ENCODE measurements at places on chromosomes 7 and 10.

DNA sequence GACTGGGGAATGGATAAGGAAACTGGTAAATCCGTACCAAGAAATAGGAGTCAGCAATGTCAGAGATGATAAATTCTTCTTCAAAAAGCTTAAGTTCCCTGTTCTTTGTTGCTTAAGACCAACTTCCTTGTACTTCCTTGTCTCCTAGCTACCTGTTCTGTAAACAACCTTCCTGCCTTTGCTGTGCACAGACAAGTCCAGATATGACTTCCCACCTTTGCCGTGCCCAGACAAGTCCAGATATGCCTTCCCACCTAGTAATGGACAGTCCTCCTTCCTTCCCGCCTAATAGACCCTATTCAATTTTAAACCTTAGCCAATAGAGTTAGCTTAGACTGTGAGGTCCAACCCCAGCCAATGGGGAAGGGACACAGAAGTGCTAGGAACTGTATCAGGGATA is 2.5 kb upstream of the ZNF33A start:
- no peak for DNase-seq

GRCh38 chr7:1055491-1055955 is 11.2 kb downstream of the GPR146 start:
- no peak for DNase-seq

DNA sequence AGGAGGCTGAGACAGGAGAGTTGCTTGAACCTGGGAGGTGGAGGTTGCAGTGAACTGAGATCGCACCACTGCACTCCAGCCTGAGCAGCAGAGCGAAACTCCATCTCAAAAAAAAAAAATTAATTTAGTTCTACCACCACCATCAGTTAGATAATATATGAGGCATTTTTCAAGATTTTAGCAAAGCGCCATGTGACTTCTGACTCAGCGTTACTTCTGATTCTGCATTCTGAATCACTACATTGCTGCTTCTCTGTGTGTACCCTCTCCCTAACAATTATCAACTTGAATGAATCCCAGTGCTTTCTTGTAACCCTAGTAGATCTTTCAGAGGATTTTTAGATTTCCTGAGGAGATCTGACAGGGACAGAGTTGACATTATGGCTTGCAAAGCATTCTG is 176.8 kb upstream of the SORCS1 start:
- no peak for DNase-seq

DNA sequence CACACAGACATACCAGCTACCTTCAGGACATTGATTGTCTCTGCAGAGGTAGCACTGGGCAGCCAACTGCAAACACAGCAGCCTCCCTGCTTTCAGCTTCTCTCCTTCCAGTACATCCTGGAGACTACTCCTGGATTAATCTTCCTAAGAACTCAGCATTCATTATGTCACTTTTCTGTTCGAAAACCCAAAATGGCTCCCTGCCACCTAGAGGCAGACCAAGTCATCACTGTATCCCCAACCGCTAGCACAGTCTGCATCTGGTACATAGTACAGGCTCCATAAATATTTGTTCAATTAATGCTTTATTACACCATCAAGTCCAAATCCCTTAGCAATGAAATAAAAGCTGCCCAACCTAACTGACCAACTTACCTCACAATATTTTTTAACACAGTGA is 5.0 kb upstream of the SEC31B start:
- DNase-seq: no peak

GRCh38 chr10:73789659-73790055 is 4.3 kb downstream of the ZSWIM8 start:
- DNase-seq: no peak

GRCh38 chr7:1197997-1198625 is 34.6 kb upstream of the UNCX start:
- no peak for DNase-seq

DNA sequence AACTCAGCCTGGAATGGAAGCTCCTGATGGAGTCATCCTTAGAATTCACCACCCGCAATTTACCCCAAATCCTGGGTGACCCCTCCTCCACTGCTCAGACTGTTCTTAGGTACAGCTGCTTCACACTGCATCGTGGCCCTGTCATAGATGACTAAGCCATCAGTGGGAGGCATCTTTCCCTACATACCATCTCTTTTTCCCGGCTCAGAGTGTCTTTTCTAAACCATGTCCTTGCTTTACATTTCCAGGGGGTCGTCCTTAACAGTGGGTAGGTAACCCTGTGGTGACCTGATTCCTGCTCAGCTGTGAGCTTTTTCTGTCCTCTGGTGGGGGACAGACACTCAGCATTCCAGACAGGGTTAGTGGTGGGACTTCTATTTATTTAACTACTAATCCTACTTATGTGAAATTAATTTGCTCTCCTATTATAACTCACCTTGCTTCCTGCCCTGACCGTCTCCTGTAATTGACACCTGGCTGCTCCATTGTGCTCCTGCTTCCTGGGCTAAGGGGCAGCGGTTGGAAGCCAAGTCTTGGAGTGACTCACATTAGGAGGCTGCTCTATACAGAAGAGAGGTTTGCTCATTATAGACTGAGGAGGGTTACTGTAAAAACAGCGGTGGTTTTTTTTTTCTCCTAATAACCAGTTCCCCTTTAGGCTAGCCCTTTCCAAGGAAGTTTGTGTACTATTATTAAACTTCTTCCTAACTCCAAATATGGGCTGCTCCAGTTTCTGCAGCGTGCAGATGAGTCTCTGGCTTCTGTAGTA is 40.6 kb downstream of the PYROXD2 start:
- no peak for DNase-seq

DNA sequence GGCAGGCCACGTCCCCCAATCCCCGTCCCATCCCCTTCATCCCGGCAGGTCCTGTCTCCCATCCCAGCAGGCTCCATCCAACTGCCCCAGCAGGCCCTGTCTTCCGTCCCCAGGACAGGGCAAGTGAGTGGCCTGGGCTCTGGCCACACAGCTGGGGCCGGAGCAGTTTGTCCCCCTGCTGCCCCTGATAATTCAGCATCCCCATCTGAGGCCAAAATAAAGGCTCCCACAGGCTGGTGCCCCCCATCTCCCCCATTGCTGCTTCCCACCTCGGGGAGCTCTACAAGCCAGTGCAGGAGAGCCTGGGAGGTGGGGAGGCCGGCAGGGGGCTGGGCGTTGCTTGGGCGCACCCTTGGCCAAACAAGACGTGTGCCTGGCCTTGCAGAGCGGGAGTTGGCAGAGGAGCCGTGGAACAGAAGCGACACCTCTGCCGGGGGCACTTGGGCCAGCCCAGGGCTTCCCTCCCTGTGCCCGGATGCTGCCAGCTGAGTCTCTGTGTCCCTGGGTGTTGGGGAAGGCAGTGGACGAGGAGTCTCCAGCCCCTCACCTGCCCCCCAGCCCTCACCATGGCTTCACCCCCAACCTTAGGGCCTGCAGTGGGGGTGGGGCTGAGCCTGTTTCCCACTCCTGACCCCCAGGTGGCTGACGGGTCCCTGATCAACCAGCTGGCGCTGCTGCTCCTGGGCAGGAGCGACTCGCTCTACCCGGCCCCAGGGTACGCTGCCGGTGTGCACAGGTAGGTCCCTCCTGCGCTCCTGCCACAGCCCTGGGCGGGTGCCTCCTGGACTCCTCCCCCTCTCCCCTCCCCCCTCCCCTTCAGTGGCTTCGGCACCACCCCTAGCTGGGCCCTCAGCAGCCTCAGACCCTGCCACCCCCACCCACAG is 14.0 kb downstream of the AP5Z1 start:
- DNase-seq: no peak

DNA sequence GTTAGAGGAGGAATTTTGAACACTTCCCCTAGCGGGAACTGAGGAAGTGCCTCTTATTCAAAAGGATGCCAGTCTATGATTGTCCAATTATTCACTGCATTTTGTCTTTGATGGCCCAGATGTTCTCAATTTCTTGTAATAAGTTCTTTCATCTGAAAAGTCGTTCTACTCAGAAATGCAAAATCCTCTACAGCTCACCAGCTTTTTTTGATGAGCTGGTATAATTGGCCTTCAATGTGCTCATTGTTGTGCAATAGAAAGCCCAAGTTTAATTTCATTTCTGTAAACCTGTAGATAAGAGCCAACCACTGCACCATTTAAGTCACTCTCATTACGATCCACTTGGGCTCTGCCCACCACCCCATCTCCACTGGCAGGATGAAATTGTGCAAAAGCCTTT is 978.7 kb upstream of the AUTS2 start:
- no peak for DNase-seq

GRCh38 chr7:495761-496321 is 23.8 kb downstream of the PDGFA start:
- no peak for DNase-seq

DNA sequence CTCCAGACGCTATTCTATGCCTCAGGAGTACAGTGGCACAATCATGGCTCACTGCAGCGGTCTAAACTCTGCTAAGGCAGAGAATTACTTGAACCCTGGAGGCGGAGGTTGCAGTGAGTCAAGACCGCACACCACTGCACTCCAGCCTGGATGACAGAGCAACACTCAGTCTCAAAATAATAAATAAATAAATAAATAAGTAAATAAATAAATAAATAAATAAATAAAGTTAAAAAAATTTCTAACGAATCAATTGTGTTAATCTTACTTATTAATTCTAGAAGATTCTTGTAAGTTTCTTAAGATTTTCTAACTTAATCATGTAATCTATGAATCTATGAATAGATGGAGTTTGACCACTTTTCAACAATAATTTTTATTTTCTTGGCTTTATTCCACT is 621.4 kb upstream of the POT1 start:
- DNase-seq: no peak

GRCh38 chr10:22631646-22632278 is 82.6 kb downstream of the PIP4K2A start:
- no peak for DNase-seq

Measured in naive thymus-derived CD8-positive, alpha-beta T cell (primary cell).